ENCODE measurements at places on chromosomes 5 and 9.

- no peak for DNase-seq
These were observed 170.8 kb upstream of the MSX2 start for GRCh38 chr5:174553556-174553955.

GRCh38 chr5:20609126-20609525, 621.1 kb upstream of the CDH18 start:
- DNase-seq: no peak

DNA sequence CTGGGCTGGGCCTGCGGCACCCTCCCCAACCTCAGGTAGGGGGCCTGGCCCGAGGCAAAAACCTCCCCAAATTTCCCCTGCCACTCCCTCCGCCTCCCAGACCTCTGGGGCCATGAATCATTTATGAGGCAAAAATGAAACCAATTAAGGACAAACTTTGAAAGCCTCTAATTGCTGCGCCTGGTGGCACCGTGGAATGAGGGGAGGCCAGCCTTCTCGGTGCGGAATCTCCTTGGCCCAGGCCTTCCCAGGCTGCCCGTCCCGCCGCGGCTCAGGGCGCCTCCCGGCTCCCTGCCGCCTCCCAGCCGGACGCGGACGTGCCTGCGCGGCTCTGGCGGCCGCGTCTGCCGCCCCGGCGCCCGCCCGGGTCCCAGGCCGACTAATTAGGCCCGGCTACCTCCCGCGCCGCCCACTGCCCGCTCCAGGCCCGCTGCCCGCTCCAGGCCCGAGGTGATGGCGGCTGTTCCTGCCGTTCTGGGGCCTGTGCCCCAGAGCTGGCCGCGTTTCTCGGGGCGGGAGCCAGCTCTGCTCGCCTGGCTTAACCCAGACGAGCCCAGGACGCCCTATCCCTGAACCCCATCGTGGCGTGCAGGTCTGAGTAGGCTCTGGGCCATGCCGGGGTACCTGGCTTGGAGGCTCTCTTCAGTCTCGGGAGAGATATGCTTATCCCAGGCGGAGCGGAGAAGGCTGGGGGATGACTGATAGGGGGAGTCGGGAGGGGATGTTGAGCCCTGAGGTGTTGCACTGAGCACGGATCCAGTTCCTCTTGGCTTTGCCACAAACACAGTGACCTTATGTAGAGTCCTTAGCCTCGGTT, 20.1 kb downstream of the CXXC5 start:
- no peak for DNase-seq

- no peak for DNase-seq
These were observed 75.2 kb downstream of the GOLPH3 start for GRCh38 chr5:32098890-32099310.

DNA sequence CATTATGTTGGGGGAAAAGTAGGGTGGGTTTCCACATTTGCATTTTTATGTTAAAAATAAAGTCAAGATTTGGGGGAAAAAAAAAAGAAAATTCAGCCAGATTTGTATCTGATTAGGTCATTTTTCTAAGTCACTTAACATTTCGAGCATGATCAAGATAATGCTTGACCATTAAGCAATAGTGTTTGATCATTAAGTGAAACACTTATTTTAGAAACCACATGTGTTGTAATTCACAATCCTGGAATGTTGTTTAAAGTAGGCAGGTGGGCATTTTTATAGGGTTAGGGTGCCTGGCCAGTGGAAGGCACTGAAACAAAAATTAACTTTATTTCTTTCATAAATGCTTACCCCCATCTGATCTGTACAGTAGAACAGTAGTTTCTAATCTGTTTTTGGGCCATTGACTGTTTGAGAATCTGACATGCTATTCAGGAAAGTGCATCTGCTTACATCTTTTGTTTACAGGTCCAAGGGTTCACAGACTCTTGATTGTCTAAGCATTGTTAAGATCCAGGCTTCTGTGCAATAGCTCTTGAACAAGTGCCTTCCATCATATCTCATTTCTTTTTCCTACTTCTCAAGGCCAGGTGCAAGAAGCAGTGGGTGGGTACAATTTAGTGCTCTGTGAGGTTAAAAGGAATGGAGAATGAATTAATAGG, 9.1 kb downstream of the ZCCHC9 start:
- no peak for DNase-seq

- no peak for DNase-seq
These were observed 2.7 kb upstream of the PURA start for GRCh38 chr5:140111011-140111858.

GRCh38 chr9:78406146-78406545, 109.2 kb downstream of the PSAT1 start:
- DNase-seq: no peak

DNA sequence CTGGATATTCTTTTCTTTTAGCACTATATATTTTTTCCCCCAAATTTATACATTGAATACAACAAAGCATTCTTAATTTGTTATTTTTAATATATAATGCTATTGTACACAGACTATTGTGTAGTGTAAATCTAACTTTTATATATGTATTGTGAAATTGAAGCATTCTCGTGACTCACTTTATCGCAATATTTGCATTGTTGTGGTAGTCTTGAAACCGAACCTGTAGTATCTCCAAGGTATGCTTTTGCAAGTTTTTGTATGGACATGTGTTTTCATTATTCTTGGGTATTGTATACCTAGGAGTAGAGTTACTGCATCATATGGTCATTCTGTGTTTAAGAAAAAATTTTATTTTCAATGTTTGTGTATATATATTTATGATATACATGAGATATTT, 49.6 kb downstream of the NSD1 start:
- no peak for DNase-seq

GRCh38 chr9:99399474-99399873, 177.4 kb downstream of the SEC61B start:
- DNase-seq: no peak

DNA sequence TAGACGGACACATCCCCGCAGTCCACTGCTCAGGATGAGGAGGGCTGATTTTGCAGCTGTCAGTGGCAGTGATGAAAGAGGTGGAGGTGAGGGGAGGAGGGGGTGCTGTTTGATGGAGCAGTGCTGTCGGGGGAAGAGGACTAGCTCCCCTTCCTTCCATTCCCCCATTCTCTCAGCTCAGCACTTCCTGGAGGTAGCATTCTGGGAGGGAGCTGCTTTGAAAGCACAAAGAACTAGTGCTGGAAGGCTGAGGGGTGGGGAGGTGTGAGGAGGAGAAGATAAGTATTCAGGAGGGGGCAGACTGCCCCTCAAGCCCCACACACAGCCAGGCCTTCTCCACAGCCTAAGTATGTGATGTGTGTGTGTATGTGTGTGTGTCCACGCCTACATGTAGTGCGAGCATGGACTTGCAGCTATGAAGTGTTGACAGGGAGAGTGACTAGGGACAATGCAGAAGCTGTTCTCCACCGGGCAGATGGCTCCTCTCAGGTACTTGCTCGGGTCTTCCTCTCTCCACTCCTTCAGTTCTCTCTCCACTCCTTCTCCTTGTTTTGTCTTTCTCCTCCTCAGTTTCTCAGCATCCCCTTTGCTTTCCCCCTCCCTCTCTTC, 65.5 kb upstream of the HSPA9 start:
- DNase-seq: no peak

GRCh38 chr5:129853588-129853987, 50.7 kb upstream of the CHSY3 start:
- DNase-seq: no peak

DNA sequence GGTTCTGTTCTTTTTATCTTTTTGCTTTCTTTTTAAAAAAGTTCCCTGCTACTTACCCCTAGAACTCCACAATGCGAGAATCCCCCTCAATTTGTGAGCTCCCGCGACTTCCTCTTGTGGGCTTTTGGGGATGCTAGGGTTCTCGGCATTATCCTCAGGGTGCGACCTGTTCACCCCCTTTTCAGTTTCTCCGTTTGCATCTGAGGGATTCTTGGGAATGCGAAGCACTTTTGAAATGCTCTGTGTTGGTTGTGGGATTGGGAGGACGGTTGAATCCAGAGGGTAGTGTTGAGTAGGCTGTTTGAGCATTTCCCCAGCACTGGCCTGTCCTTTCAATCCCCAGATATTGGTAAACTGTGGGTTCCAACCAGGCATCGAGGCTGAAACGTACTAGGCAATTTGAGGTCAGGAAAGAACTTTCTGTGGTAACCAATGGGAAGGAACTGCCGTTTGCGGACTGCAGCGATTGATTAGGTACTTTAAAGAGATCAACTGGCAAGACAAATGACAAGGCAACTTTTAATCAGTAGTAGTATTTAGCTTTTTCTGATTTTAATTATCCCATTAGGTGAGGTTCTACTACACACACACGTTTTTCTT, 415 bp downstream of the XRCC4 start:
- DNase-seq: no peak

GRCh38 chr9:109063760-109064159, 50.5 kb upstream of the CTNNAL1 start:
- DNase-seq: no peak

All from NCI-H2107 (cell line).